T-helper 2 cell treated with Interferon-gamma antibody and Interleukin-4, amounts not matched to agents 5 μg/mL and 100 μg/mL, for 36 hours (primary cell): ENCODE measurements at places on chromosomes 5 and 9.

DNA sequence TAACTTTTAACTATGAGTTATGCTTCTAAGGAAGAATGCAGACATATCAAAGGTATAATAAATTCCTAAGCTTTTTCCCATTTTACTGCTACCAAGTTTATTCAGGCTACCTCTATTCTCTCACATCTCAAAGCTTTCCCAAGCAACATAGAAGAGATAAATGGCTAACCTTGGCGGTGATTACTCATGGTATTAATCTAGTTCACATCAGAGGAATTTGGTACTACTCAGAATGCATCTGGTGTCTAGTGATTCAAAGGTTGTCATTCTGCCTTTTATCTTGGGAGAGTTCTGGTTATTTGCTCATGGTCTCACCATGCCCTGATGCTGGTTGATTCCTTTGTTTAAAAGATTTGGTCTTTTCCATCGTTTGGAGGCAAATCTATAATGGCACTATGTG, 182.7 kb downstream of the TAF11L14 start:
- no peak for DNase-seq

- no peak for DNase-seq
These were observed 181.5 kb upstream of the MOCS2 start for GRCh38 chr5:53291047-53291446.

DNA sequence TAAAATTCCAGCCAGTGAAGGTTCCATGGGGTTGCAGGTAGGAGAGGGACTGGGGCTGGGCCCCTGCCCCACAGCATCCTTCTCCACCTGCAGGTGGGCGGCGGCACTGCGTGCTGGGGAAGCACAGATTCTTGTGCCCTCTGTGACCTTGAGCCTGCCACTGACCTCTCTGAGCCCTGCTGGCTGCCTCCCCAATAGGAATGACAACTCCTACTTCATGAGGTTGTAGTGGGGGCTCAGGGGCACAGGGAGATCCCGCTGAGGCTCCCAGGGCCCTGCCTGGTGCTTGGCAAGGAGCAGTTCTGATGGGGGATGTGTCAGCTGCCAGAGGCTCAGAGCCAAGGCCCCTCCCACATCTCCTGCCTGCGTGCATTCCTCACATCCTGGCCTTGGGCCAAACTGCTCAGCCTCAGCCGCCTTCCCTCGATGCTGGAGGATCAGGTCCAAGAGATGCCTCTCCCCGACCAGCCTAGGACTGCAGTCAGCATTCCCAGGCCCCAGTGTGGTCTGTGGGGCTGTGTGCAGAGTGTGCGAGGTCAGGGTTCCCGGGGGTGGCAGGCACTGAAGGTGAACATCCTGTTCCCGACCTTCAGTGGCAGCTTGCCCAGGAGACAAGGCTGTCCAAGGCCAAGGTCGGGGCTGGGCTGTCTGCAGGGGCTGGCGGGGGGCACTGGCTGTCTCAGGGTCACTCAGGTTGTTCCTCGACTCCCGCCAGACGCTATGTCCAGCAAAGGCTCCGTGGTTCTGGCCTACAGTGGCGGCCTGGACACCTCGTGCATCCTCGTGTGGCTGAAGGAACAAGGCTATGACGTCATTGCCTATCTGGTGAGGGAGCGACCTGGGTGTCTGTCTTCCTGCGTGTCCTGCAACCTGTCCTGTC, 7.0 kb downstream of the ASS1 start:
- no peak for DNase-seq

- DNase-seq: no peak
These were observed 56.0 kb upstream of the AGXT2 start for GRCh38 chr5:35103637-35104299.

DNA sequence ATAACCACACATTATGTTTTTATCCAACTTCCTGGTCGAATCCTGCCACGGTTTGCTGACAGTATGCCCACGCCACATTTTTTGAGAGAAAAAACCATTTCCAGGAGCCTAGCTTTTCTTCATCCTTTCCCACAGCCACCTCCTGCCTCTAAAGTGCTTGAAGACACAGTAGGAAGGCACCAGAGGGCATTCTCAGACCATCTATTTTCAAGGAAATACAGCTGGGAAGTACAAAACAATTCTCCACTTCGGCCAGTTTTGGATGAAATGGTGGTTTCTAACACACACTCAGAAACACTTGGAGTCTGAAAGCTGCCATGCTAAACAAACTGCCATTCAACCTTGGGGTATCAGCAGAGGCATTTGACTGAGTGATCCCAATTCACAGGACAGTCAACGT, 86.3 kb upstream of the RPS23 start:
- DNase-seq: no peak

- DNase-seq: no peak
These were observed 21.8 kb upstream of the NKX2-5 start for GRCh38 chr5:173256800-173257199.

DNA sequence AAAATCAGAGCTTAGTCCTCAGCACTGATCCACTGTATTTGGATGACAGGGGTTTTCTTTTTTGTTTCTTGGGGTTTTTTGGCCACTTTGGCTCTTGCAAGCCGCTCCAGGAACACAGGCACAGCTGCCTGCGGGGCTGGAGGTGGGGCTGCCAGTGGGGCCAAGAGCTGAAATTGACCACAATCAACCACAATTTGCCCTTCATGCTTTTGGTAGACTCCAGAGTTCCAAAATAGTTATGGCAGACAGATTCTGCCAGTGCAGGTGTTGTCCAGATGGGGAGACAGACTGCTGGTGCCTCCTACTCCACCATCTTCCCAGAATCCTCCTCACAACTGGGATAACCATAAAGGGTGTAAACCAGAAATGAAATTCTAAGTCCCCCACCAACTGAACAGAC, 36.5 kb downstream of the PLEKHG4B start:
- no peak for DNase-seq

DNA sequence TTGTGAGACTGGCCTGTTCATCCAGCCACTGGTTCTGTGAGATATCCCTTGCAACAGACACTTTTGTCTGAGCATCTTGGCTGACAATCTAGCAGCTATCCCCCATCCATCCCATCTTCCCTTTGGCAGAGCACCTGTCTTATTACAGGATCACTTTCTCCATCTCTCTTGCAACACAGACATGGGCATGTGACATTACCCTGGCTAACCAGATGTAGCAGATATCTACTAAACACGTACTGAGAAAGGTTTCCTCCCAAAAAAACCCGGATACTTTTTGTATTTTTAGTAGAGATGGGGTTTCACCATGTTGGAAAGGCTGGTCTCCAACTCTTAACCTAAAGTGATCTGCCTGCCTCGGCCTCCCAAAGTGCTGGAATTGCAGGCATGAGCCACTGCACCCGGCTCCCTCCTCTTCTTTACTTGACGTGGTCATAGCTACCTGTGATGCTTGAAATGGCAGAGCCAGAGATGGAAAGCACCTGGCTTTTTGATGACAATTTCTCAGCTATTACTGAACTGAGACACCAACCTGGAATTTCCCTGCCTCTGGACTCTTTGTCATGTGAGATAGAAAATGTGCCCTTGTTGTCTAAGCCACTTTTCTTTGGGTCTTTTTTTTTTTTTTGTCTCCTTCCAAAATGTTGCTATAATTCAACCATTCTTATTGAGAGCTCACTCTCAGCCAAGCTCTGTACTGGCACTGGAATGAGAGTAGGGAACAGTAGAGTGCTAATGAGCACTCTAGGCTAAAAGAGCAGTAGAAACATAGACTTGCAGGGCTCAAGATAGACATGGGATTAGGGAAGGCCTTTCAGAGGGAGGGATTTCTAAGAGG, 32.6 kb downstream of the FNBP1 start:
- no peak for DNase-seq

DNA sequence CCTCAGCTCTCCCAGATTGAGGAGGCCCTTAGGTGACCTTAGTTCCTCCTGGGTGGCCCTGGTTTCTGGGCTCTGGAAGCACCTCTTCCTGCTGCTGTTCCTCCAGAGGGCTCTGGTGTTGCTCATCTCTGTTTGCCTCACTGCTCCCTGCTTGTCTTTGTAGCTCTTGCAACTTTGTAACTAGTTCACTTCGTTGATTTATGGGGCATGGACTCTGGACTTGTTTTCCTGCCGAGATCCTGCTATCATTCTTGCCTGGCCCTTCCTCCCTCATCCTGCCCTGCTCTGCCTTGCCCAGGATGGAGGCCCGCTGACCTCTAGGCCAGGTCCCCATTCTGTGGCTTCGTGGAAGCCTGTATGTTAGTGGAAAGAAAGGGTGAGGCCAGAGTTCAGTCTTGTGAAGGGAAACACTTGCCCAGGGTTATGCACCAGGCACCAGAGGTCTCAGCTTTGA, 169.3 kb downstream of the MACROH2A1 start:
- no peak for DNase-seq

DNA sequence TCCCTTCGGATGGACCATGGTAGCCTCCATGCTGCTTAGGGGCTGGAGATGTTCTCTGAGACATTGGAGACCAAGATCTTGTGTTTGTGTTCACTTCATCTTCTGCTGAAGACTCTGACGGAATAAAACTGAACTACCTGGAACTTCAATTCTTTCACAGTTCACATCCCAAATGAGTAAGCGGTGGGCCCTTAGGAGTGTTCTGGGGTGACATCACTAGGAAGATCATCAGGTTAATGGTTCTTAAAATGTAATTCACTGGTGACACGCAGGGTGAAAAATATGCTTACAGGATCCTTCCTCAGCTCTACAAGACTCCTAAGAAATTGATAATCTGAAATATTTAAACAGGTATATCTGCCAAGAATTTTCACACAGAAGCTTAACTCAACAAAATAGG, 561.5 kb downstream of the SEMA5A start:
- DNase-seq: no peak

DNA sequence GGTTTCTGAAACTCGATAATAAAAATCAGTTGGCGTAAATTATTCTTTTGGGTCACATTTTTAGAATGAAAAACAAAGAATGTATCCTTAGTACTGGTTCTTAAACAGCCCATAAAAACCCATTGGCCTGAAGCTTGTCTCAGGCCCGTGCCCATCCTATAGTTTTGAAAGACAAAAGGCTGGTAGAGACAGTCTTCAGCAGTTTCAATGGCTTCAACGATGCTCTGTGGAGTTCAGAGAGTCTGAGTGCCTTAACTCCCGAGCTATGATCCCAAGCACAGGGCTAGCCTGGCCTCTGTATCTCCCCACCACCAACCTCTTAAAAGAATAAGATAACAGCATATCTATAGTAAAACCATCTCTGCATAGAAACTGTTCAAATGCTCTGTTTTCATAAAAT, 595.0 kb downstream of the CDH12 start:
- DNase-seq: no peak

GRCh38 chr5:173103411-173103810, 40.9 kb upstream of the BNIP1 start:
- no peak for DNase-seq

GRCh38 chr5:65818592-65818991, 96.6 kb downstream of the NLN start:
- DNase-seq: no peak

- no peak for DNase-seq
These were observed 41.9 kb downstream of the SLC22A5 start for GRCh38 chr5:132411304-132412013.

DNA sequence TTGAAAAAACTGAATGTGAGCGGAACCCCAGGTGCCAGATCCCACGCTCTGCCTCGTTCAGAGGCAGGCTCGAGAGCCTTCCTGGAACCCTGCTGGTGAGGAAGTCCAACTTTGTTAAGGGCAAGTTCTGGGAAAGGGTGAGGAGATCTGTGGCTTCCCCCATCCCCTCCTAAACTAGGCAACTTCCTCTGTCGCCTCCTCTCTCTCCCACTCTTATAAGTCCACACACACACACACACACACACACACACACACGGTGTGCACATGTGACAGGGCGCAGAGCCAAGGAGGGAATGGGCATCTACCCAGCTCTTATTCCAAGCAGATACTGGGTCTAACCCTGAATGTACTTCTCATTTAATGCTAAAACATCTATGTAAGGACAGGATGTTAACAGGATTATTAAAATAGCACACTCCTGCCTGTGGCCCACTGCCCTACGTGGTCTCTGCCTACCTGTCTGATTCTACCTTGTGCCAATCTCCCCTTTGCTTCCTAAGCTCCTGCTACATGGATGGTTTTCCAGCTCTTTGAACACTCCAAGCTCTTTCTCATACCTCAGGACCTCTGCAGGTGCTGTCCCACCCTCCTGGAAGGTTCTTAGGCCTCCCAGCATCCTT, 72.4 kb upstream of the FBXW11 start:
- DNase-seq: no peak

DNA sequence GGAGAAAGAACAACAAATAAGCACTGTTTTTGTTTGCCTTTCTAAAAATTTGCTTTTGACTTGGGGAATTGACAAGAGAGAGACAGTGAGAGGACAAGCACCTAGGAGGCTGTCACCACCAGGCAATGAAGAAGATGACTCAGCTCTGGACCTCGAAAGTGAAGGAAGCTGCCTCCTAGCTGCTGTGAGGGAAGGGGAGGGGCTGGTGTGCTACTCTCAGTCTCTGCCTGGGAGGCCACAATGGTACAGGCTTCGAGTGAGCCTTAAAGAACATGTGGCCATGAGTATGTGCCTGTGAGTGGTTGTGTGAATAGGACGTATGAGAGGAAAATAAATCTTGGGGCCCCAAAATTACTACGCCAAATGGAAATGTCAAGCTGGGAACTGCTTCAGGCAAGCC, 7.1 kb upstream of the PLK2 start:
- peak; percentile 46 for DNase-seq

DNA sequence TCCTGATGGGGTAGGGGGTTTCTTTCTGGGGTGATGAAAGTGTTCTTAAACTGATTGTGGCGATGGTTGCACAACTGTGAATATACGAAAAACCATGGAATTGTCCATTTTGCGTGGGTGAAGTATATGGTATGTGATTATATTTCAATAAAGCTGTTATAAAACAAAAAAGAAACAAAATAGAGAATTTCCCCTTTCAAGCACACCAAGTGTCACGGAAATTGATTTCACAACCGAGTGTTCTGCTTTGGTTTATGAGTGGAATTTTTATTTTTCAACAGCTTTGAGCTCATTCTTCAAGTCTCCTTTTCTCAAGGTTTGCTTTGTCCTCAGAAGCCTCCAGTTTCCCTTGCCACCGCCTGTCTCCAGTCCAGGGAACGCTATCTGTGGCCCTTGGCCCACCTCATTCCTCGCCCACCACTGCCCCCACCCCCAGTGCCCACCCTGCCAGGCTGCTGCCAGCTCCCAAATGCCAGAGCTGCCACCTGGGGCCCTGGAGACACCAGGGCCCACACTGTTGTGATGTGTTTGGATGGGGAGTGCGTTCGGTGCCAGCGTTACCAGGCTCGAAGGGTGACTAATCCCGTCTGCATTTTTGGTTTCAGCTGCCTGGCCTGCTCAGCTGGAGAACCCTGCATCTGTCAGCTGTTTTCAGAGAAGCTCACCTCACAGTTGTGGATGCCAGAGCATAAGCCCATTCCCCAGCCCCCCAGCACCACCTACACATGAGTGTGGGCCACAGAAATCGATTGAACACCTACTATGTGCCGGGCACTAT, 30.4 kb downstream of the DUSP1 start:
- no peak for DNase-seq
